CD4-positive, alpha-beta T cell (primary cell): ENCODE measurements at places on chromosomes 6 and 20.
A peak's percentile ranks its signal among the peaks of the same experiment; 100 is the strongest.

GRCh38 chr6:146968041-146968760, 236.0 kb upstream of the STXBP5 start:
- H3K27ac ChIP-seq = no peak overlapping the region
- no peaks in the 10 kb centered on the region for H3K27me3 ChIP-seq
- H3K4me1 ChIP-seq = no peaks in the 10 kb centered on the region
- H3K4me3 ChIP-seq = no peak overlapping the region

DNA sequence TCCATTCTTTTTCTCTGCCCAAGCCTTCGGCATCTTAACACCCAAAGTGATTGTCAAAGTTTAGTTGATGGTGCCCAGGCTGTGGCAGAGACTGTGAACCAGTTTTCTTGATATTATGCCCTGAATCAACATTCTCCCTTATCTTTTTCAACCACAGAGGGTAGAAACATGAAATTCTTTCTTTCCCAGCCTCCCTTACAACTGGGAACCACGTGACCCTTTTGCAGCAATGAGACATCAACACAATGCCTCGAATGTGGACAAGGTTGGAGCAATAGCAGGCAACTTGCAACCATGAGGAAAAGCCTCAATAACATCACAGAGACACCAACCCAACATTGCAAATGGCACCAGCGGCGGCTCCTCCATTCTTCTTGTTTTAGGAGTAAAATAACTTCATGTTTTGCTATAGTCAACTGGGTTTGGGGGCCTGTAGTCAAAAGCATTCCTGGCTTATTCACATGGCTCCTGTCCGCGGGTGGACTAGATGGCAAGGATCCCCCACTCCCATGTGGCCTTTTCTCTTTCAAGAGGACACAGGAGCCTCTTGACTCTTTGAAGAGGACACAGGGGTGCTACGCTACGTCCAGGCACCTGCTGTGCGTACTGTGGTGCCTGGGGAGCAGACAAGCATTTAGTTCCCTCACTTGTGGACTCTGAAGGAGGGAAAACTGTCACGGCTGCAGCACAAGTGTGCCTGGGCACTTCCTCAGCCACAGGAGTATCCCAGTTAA, 90.5 kb downstream of the NOL4L start:
- DNase-seq = no peak
- peaks cover 30% of the 10 kb centered on the region for H3K4me1 ChIP-seq
- H3K4me3 ChIP-seq = no peak overlapping the region
- peaks cover 50% of the 10 kb centered on the region for H3K36me3 ChIP-seq
- H3K27ac ChIP-seq = no peak overlapping the region
- H3K27me3 ChIP-seq = no peaks in the 10 kb centered on the region

DNA sequence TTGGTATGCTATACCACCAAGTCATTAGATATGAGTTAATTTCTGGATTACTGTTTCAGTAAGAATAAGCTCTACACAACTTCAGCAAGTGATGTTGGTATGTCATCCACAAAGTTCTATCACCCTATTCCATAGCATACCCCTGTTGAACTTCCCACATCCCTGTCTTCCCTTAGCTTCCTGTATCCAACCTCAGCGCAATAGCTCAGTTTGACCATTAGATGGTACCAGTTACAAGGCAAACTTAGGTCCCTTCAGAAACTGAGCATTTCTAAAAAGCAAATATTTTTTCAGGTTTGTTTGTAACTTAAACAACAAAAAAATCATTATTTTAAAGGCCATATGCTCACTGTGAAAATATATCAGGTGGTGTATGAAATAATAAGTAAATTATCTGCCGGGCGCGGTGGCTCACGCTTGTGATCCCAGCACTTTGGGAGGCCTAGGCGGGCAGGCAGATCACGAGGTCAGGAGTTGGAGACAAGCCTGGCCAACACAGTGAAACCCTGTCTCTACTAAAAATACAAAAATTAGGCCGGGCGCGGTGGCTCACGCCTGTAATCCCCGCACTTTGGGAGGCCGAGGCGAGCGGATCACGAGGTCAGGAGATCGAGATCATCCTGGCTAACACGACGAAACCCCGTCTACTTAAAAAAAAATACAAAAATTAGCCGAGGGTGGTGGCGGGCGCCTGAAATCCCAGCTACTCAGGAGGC, 8.8 kb upstream of the MOG start:
- H3K4me1 ChIP-seq = peaks cover 15% of the 10 kb centered on the region
- H3K4me3 ChIP-seq = no peak overlapping the region
- H3K36me3 ChIP-seq = no peaks in the 10 kb centered on the region
- H3K27ac ChIP-seq = no peak overlapping the region

DNA sequence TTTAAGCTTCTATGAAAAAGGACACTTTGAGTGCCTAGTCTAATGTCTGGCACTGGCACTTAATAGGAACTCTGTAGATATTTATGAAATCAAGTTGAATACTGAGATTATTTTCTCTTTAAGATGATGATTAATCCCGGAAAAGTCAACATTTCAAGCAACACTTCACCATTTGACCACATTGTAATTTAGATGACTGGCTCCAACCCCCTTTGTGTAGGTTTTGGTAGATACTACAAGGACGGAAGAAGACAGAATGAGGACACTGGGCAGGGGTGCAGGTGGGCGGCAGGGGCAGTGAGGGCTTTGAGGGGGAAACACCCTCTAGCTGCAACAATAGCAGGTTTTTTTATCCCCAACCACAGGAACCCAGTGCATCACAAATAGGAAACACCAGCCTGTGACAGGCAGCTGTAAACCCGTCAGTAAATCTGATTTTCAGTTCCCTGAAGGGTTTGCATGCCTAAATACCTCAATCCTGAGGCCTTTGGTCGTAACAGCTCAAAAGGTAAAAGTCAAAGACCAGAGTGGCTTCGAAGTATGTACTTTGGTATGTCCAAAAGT, 4.6 kb downstream of the DTNBP1 start:
- peaks cover 22% of the 10 kb centered on the region for H3K4me1 ChIP-seq
- peaks cover 4% of the 10 kb centered on the region for H3K36me3 ChIP-seq
- no peak for DNase-seq
- H3K27me3 ChIP-seq = no peaks in the 10 kb centered on the region
- H3K4me3 ChIP-seq = no peak overlapping the region
- no peak overlapping the region for H3K27ac ChIP-seq

DNA sequence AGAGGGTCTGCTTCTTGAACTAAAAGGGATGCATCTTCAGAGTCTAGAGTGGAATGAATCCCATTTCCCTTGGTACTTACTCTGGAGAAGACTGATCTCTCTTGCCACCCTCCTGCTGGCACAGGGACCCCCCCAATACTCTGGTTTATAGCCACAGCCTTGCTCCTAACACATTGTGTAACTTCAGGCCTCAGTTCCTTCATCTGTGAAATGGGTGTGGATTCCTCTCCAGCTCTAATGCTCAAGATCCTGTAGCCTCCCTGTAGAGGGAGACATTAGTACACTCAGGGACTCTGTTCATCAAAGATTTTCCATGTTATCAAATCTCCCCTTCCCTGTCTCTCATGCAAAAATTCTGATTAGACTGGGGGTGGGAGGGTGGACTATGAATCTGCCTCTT, 315.7 kb upstream of the MOCS1 start:
- H3K36me3 ChIP-seq = no peaks in the 10 kb centered on the region
- H3K27me3 ChIP-seq = no peaks in the 10 kb centered on the region
- no peak overlapping the region for H3K4me3 ChIP-seq
- no peak overlapping the region for H3K27ac ChIP-seq
- DNase-seq = no peak

GRCh38 chr6:105431226-105431625, 28.3 kb upstream of the PREP start:
- H3K27me3 ChIP-seq = no peaks in the 10 kb centered on the region
- no peaks in the 10 kb centered on the region for H3K36me3 ChIP-seq
- no peak overlapping the region for H3K4me3 ChIP-seq
- no peak overlapping the region for H3K27ac ChIP-seq
- H3K4me1 ChIP-seq = no peaks in the 10 kb centered on the region

GRCh38 chr20:17210983-17211382, 15.9 kb upstream of the PCSK2 start:
- no peaks in the 10 kb centered on the region for H3K36me3 ChIP-seq
- no peaks in the 10 kb centered on the region for H3K4me1 ChIP-seq
- no peak for DNase-seq
- H3K4me3 ChIP-seq = no peak overlapping the region
- H3K27ac ChIP-seq = no peak overlapping the region

GRCh38 chr6:79717989-79718388, 86.9 kb downstream of the SH3BGRL2 start:
- no peaks in the 10 kb centered on the region for H3K4me1 ChIP-seq
- no peaks in the 10 kb centered on the region for H3K36me3 ChIP-seq
- no peak overlapping the region for H3K4me3 ChIP-seq
- no peak overlapping the region for H3K27ac ChIP-seq

DNA sequence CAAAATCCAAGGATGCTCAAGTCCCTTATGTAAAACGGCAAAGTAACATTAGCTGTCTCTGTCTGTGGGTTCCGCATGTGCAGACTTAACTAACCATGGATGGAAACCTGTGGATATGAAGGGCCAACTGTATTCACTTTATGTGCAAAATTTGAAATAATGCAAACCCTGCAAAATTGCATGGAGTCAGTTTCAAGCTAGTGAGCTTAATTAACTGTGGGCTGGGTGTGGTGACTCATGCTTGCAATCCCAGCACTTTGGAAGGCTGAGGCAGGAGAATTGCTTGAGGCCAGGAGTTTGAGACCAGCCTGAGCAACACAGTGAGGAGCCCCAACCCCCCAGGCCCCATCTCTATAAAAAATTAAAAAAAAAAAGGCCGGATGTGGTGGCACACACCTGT, 81.4 kb downstream of the ANKS1A start:
- no peak overlapping the region for H3K27ac ChIP-seq
- H3K4me3 ChIP-seq = no peak overlapping the region
- no peaks in the 10 kb centered on the region for H3K27me3 ChIP-seq
- no peak for DNase-seq
- H3K36me3 ChIP-seq = peaks cover 31% of the 10 kb centered on the region

- no peak overlapping the region for H3K27ac ChIP-seq
- H3K36me3 ChIP-seq = no peaks in the 10 kb centered on the region
- H3K4me1 ChIP-seq = no peaks in the 10 kb centered on the region
Measured at GRCh38 chr20:24781418-24781980, 167.6 kb upstream of the CST7 start.

DNA sequence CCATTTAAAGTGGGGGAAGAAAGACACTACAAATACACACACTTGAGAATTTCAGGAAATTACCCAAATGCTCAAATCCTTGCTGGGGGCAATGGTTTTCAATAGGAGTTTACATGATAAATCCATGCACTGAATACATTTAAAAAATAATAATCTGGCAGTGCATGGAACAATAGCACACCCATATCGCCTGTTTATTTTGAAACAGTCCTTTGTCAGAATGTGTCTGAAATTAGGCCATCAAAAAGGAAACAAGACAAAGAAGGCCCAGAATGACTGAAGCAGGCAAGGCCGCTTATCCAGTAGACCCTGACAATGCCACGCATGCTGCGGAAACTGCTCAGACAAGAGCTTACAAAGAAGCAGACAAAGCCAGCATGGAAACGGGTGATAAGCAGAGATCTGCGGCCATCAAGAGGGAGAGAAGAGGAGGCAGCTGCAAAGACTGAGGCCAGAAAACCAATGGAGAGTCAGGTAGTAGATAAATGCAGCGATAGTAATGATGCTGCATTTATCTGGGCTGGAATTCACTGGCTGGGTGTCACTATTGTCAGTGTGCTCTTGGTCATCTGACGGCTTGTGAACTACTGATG, 211.9 kb upstream of the CNR1 start:
- H3K4me3 ChIP-seq = no peak overlapping the region
- no peaks in the 10 kb centered on the region for H3K4me1 ChIP-seq
- no peaks in the 10 kb centered on the region for H3K27me3 ChIP-seq
- DNase-seq = no peak
- H3K36me3 ChIP-seq = no peaks in the 10 kb centered on the region

GRCh38 chr6:37517411-37517812, 17.7 kb upstream of the CCDC167 start:
- DNase-seq = peak; percentile 91
- H3K4me3 ChIP-seq = peak overlapping the region; percentile 64
- H3K36me3 ChIP-seq = peaks cover 4% of the 10 kb centered on the region
- peak overlapping the region; percentile 100 for H3K27ac ChIP-seq
- H3K27me3 ChIP-seq = no peaks in the 10 kb centered on the region
- H3K4me1 ChIP-seq = peaks cover 93% of the 10 kb centered on the region

GRCh38 chr6:160215232-160215631, 43.4 kb downstream of the SLC22A2 start:
- DNase-seq = no peak
- H3K4me1 ChIP-seq = no peaks in the 10 kb centered on the region
- peaks cover 8% of the 10 kb centered on the region for H3K27me3 ChIP-seq
- no peaks in the 10 kb centered on the region for H3K36me3 ChIP-seq
- no peak overlapping the region for H3K4me3 ChIP-seq

DNA sequence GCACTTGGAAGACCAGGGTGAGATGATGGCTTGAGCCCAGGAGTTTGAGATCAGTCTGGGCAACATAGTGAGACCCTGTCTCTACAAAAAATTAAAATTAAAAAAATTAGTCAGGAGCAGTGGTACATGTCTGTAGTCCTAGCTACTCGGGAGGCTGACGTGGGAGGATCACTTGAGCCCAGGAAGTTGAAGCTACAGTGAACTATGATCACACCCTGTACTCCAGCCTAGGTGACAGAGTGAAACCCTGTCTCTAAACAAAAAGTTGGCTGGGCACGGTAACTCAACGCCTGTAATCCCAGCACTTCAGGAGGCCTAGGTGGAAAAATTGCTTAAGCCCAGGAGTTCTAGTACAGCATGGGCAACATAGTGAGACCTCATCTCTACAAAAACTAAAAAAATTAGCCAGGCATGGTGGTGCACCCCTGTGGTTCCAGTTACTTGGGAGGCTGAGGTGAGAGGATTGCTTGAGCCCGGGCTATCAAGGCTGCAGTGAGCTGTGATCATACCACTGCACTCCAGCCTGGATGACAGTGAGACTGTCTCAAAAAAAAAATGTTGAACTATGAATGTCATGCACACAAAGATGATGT, 60.8 kb upstream of the MYL9 start:
- no peak for DNase-seq
- no peak overlapping the region for H3K27ac ChIP-seq
- peaks cover 13% of the 10 kb centered on the region for H3K36me3 ChIP-seq
- peaks cover 12% of the 10 kb centered on the region for H3K4me1 ChIP-seq
- no peaks in the 10 kb centered on the region for H3K27me3 ChIP-seq

DNA sequence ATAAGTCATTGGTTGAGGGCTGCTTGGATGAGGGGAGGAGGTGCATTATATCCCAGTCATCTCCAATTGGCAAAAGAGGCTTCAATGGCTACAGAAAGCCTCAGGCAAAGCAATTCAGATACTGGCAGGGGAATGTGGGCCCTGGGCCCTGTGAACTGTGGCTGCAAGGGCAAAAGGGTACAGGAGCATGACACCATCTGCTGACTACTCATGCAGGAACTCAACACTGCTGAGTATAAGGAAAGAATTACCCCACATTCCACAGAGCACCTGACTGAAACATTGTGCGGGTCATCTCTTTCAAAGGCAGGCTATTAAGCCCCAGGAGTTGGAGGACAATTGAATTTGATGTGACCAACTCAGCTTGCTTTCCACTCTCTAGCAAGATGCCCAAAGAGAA, 92.1 kb upstream of the SPTLC3 start:
- DNase-seq = no peak
- H3K4me3 ChIP-seq = no peak overlapping the region
- H3K36me3 ChIP-seq = no peaks in the 10 kb centered on the region
- no peaks in the 10 kb centered on the region for H3K4me1 ChIP-seq
